ENCODE measurements at places on chromosomes 3 and 15. TPM values are rescaled to one million over a fixed set of nuclear protein-coding genes. Genes with fewer than 3 reads are reported as not detected.

ALDH1A2 gene
- 0.61 TPM for total RNA-seq

SLC30A4 gene
- 1.2 TPM for total RNA-seq

- no peaks in the 10 kb centered on the region for H3K27me3 ChIP-seq
- peaks cover 3% of the 10 kb centered on the region for H3K4me1 ChIP-seq
- no peak overlapping the region for H3K27ac ChIP-seq
These were observed 387.6 kb upstream of the CBLB start for GRCh38 chr3:106256249-106256957.

DNA sequence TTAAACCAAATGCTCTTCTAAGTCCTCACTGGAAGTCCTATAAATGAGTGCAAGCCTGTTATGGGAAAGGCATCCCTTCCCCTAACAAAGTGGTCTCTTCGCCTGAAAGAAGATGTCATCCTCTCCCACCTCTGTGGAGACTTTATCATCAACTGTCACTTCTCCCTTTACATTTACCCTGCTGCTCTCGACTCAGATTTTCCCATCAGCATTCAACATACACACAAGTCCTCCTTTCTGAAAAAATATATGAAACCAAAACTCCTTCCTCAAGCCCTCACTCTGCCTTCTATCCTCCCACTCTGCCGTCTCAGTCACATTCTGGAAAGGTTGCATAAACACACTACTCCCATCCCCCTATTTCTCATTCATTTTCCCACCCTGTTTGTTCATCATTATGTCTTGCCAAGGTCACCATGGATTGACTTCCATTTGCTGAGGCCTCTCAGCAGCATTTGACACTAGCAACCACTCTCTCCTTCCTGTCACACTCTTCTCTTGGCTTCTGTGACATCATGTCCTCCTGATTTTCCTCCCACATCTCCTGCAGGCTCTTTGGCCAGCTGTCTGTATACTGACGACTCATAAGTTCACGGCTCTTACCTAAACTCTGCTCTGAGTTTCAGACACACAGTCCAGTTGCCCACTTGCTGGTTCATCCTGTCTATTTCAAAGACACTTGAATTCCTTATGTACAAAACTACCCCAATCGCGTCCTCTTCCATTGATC, 70.3 kb upstream of the SMAD3 start:
- no peak overlapping the region for H3K4me3 ChIP-seq
- DNase-seq = no peak
- no peak overlapping the region for H3K27ac ChIP-seq

DNA sequence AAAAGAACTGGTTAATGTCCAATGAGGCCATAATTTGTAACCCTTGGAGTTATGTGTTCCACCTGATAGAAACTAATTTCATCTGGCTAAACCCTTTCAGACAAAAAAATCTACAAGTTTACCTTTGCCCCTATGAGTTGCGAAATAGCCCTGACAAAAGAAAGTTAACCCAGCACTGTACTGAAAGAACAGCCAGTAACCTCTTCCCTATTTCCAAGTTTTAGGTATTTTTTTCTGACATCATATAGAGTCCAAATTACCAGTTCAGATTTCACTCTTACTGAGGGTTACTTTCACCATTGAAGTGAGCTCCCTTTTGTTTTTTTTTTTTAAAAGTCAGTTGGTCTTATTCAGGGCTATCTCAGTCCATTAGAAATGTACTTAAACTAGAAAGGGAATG, 42.8 kb upstream of the PTPRG start:
- peaks cover 10% of the 10 kb centered on the region for H3K4me1 ChIP-seq
- no peak overlapping the region for H3K4me3 ChIP-seq
- DNase-seq = peak; percentile 22
- peak overlapping the region; percentile 66 for H3K27ac ChIP-seq
- H3K27me3 ChIP-seq = no peaks in the 10 kb centered on the region
- no peaks in the 10 kb centered on the region for H3K36me3 ChIP-seq

DNA sequence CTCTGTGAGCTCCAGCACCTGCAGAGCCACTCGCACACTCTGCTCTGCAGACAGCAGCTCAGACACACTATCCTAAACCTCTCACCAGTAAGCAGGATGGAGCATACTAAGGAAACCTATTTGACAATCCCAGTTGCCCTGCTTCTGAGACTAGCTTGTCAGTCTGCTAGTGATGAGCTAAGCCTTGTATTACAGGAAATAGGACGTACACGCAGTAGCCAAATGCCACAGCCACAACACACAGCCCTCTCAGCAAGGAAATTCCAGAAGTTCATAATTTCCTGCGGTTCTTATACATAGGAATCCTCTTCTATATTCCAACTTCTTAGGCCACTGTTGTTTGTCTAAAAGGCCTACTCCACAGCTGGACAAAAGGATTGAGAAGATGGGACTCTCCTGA, 74.5 kb downstream of the MYLK start:
- no peak for DNase-seq
- no peak overlapping the region for H3K27ac ChIP-seq
- H3K4me1 ChIP-seq = peaks cover 19% of the 10 kb centered on the region
- no peaks in the 10 kb centered on the region for H3K36me3 ChIP-seq
- H3K27me3 ChIP-seq = no peaks in the 10 kb centered on the region

- no peaks in the 10 kb centered on the region for H3K36me3 ChIP-seq
- no peak for DNase-seq
- no peak overlapping the region for H3K4me3 ChIP-seq
- peaks cover 20% of the 10 kb centered on the region for H3K4me1 ChIP-seq
These were observed 453.8 kb upstream of the KCNMB2 start for GRCh38 chr3:178082326-178082906.
